H54 (cell line): ENCODE measurements at places on chromosomes 1 and 21.
A peak's percentile ranks its signal among the peaks of the same experiment; 100 is the strongest.

- no peak for DNase-seq
These were observed 37.3 kb upstream of the SYT14 start for GRCh38 chr1:209900734-209901133.

DNA sequence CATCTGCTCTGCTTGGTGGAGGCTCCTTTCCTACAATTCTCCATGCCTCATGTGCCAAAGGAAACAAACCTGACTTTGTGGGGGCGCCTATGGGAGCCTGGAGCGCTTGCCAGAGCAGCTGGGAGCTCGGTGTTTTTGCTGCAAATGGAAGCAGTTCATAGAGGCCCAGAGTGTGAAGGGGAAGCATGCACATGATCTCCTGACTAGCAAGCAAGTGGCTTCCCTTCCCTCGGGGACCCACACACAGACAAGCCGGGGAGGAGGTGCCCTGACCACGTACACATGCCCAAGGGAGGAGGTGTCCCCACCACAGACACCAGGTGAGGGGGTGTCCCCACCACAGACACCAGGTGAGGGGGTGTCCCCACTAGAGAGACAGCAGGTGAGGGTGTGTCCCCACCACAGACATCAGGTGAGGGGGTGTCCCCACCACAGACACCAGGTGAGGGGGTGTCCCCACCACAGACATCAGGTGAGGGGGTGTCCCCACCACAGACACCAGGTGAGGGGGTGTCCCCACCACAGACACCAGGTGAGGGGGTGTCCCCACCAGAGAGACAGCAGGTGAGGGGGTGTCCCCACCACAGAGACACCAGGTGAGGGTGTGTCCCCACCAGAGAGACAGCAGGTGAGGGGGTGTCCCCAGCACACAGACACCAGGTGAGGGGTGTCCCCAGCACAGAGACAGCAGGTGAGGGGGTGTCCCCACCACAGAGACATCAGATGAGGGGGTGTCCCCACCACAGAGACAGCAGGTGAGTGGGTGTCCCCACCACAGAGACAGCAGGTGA is 106.8 kb downstream of the CRYAA start:
- DNase-seq, result no peak

GRCh38 chr1:91511386-91511785 is 10.7 kb downstream of the CDC7 start:
- DNase-seq, result no peak

DNA sequence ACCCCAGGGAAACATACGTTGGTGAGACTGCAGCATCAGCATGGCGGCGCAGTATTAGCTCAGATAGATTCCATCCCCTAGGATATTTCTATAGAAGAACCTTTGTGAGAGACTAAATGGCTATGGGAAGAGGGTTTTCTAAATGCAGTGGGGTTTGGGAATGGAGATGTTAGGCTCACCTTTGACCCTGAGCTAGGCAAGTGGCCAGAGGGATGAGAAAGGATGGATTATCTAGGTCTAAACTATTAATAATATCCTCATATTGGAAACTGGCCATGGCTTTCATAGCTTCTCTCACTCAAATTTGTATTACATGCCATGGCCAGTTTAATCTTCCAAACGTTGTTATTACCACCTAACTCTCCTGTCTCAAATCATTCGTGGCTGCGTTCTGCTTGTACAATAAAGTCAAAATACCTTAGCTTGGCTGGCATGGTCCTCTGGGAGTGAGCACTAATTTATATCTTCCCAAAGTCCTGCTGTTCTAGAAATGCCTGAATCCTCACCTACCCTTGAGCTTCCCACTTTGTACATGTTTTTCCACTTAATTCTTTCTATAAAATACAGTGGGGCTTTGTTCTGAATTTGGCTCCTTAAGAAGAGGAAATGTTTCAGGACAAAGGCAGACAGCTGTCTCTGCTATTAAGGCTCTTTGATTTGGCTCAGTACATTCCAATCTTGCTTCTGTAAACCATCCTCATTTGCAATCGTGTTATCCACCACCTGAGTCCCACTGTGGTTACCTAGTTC is 31.0 kb upstream of the COG2 start:
- DNase-seq, result no peak

DNA sequence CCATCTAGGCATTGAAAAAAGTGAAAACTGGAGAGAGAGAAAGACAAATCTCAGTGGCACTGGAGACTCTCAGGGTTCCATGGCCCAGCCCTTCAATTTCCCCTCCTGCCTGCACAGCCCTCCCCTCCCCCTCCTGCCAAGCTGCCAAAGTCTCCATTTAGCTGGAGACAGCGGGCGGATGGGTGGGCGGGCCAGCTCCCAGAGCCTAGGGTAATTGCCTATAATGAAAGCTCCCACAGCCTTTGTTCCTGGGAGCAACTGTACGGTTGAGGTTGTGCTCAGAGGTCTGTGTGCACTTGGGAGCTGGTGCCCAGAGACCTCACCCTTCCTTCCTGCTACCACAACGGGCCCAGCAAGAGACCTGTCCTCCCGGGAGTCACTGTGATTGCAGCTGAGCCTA is 89.6 kb downstream of the NAV1 start:
- DNase-seq, result no peak

DNA sequence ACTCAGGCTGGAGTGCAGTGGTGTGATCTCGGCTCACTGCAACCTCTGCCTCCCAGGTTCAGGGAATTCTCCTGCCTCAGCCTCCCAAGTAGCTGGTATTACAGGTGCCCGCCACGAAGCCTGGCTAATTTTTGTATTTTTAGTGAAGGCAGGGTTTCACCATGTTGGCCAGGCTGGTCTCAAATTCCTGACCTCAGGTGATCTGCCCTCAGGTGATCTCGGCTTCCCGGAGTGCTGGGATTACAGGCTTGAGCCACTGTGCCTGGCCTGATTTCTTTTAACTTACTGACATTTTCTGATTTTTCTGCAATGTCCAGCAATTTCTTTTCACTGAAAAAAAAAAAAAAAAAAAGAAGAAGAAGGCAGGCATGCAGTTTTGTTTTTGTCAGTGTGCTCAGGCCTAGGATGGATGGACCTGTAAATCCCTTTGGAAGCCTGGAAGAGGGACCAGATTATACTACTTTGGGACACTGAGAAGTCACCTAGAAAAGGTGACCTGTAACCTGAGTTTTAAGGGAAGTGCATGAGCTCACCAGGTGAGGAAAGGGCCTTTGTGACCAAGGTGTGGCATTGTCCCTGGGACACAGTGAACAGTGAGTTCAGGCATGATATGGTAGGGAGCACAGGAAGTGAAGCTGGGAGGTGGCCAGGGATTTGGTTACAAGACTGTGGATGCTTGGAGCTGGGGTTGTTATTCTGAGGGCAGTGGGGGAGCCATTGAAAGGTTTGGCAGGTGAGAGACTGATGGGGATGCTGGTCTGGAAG is 2.7 kb upstream of the TMEM61 start:
- DNase-seq, result no peak

GRCh38 chr1:100162881-100163280 is 15.2 kb downstream of the LRRC39 start:
- DNase-seq, result no peak

DNA sequence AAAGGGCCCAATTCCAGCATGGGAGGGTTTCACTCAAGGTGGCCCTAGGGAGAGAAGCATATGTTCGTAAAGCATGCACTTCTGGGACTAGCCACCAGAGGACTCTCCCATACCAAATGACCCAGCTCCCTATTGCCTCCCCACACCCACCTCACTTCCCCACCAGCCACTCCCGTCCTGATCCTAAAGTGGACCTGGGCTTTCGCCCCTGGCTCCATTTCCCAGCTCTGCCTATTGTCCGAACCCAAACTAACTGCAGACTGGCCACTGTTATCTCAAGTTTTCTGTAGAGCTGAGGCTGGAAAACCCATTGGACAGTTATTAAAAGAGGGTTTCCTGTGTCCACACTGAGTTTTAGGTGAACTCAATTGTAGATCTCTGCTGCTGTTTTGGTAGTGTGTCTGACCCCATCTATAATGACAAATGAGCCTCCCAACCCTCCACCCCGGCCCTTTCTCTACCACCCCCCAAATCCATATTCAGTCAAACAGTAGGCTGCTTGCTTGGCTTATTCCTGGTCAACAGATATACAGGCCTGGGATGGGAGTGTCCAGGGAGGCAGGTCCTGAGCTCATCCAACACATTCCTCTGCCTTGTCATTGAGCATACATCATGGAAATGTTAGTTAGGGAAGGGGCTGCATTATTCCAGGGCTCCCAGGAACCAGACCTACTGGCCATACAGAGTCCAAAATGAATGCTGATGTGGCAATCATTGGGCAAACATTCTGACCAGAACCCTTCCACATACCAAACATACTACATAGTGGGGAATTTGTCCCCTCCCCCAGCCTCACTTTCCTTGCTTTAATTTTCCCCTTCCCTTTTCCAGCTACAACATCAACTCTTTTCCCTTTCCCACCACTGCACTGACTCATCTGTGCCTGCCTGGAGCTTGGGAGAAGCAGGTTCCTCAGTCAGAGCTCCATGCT is 59.2 kb downstream of the ABCA4 start:
- peak; percentile 67 for DNase-seq
